Calu3 (cell line): ENCODE measurements at places on chromosomes 11 and 22. TPM values are rescaled to one million over a fixed set of nuclear protein-coding genes. Genes with fewer than 3 reads are reported as not detected.
A peak's percentile ranks its signal among the peaks of the same experiment; 100 is the strongest.

DUSP8 gene
- total RNA-seq = 12.1 and 14.0 TPM in 2 replicates

ZNF214 gene
- 3.0 and 3.1 TPM in 2 replicates for total RNA-seq

DNA sequence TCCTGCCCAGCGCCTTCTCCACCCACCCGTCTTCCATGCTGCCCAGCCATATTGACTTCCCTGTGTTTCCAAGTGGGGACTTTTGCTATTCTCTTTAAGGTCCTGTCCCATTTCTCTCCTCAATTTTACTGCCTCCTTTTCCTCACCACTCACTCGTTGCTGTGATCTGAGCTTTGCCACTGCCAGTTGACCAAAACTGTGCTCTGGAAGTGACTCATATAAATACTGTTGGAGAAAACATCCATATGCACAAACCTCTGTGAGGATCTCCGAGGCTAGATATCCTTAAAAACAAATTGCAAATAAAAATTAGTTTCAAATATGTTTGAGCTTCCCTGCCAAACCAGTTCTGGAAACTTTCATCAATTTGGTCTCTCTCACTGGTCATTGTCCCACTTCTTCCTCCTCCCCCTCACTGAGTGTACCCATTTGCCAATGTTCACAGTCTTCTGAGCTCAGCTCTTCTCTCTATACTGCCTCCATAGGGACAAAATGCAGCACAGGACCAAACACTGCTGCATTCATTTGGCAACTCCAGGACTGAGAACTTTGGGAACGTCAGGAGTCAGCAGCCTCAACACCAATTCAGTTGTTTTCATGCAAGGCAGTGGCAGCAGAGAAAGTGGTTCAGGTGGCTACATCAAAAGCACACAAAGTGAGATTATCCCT is 34.0 kb upstream of the MMP13 start:
- no peak for DNase-seq
- H3K4me3 ChIP-seq = no peak overlapping the region
- H3K36me3 ChIP-seq = no peaks in the 10 kb centered on the region
- no peak overlapping the region for H3K27ac ChIP-seq

DNA sequence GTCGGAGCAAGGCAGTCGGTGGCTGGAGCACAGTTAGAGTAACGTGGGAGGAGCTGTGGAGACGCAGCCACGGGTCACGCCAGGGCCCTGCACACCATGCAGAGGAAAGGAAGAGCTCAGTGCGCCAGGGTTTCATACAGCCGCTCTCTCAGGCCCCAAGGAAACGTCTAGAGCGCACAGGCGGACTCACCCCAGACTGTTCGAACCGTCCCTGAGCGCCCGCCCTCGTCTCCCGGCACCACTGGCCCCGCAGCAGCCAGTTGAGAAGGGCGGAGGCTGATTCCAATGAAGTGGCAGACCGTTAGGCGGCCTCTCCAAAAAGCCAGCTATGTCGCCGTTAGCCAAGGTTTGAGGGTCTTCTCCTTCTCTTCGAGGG is 483 bp upstream of the HYLS1 start:
- H3K4me3 ChIP-seq = peak overlapping the region; percentile 74
- H3K36me3 ChIP-seq = peaks cover 18% of the 10 kb centered on the region
- no peak for DNase-seq
- H3K27me3 ChIP-seq = peaks cover 8% of the 10 kb centered on the region

DNA sequence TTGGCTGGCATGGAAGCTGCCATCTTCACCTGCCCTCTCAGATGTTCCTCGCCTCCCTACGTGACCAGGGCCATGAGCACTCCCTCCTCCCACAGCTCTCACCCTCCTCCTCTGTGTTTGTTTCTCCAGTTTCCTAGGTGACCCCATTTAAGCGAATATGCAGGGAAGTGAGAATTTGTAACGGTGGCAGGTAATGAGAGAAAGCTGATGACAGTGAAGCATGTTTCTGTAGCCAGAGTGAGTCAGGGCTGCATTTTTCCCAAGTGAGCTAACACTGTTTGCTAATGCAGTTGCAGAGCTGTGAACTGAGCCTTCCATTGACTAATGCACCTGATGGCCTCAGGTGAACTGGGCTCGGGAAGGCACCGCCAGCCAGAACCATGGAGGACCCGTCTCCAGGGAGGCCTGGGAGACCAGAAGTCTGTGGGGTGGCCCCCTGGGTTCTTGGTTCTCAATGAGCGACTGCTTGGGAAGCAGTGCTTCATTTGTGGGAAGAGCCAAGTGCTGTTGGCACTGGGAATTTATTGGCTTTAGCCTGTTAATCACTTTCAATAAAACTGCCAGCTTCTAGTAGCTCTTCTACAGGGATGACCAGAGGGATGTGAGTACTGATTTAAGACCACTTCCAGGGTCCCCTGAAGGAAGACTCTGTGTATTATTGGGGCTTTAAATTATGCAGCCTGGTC is 64.5 kb downstream of the BARX2 start:
- H3K36me3 ChIP-seq = peaks cover 59% of the 10 kb centered on the region
- peak; percentile 69 for DNase-seq
- peaks cover 46% of the 10 kb centered on the region for H3K4me1 ChIP-seq
- peak overlapping the region; percentile 34 for H3K4me3 ChIP-seq
- no peaks in the 10 kb centered on the region for H3K27me3 ChIP-seq

GRCh38 chr11:44165432-44165831 is 70.0 kb downstream of the EXT2 start:
- H3K4me1 ChIP-seq = no peaks in the 10 kb centered on the region
- DNase-seq = no peak
- no peaks in the 10 kb centered on the region for H3K36me3 ChIP-seq
- H3K27ac ChIP-seq = no peak overlapping the region
- H3K4me3 ChIP-seq = no peak overlapping the region

- H3K4me1 ChIP-seq = no peaks in the 10 kb centered on the region
- no peaks in the 10 kb centered on the region for H3K36me3 ChIP-seq
- no peak overlapping the region for H3K4me3 ChIP-seq
- H3K27ac ChIP-seq = no peak overlapping the region
- DNase-seq = no peak
- peaks cover 70% of the 10 kb centered on the region for H3K27me3 ChIP-seq
Measured at GRCh38 chr11:44819346-44819745, 92.6 kb downstream of the TSPAN18 start.

DNA sequence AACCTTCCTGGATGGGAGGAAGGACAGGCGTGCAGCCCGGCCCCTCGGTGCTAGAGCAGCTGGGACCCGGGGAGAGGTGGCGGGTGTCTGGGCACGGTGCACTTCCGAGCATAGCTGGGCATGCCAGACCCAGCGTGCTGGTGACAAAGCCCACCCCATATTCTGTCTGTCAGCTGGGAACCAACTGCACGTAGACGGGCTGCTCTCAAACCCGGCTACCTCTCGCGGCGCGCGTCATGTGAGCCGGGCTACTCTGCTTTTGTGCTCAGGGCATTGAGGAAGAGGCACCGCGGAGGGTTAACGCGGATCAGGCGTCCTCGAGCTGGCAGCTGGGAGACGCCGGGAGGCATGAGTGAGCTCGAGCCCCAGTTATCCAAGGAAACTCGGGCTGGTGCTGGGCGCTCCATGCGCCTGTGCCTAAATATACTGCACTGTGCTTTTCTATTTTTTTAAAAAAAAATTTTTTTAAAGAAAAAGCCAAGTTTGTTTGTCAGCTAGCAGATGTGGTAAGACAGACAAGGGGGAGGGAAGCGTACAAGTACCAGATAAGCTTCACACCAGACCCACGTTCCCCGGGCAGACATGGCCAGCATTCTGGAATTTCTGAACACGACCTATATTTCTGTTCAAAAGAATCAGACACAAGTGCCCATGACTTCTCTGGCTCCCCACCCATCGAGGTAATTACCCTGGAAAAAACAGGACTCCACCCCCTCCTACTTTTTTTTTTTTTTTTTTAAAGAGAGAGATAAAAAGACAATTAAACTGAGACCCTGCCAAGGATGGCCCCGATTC is 425.6 kb downstream of the SHANK2 start:
- no peak overlapping the region for H3K4me3 ChIP-seq
- peaks cover 20% of the 10 kb centered on the region for H3K36me3 ChIP-seq
- H3K27ac ChIP-seq = no peak overlapping the region
- no peaks in the 10 kb centered on the region for H3K4me1 ChIP-seq

DNA sequence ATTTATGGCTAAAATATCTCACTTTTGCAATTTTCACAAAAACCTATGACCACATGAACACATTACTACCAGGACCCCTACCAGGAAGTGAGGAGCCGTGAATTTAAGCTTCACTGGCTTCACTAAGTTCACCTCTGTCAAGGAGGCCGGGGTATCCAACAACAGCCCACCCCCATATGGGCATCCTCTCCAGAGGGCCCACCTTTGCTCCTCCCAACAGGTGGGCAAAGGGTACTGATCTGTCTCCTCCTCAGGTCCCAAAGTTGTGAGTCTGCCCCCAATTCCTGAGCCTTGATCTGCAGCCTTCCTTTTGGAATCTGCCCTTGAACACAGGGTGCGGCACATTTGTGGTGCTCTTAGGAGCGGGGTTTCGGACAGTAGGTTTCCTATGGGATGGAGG is 66.9 kb downstream of the OTOG start:
- no peaks in the 10 kb centered on the region for H3K36me3 ChIP-seq
- H3K4me1 ChIP-seq = no peaks in the 10 kb centered on the region
- H3K27ac ChIP-seq = no peak overlapping the region
- peaks cover 63% of the 10 kb centered on the region for H3K27me3 ChIP-seq
